ENCODE measurements at places on chromosomes 1 and 21.

- DNase-seq: no peak
Measured at GRCh38 chr1:173553312-173553711, 49.6 kb downstream of the SLC9C2 start.

- peak; percentile 62 for DNase-seq
Measured at GRCh38 chr1:29690156-29690555, 453.8 kb downstream of the PTPRU start.

DNA sequence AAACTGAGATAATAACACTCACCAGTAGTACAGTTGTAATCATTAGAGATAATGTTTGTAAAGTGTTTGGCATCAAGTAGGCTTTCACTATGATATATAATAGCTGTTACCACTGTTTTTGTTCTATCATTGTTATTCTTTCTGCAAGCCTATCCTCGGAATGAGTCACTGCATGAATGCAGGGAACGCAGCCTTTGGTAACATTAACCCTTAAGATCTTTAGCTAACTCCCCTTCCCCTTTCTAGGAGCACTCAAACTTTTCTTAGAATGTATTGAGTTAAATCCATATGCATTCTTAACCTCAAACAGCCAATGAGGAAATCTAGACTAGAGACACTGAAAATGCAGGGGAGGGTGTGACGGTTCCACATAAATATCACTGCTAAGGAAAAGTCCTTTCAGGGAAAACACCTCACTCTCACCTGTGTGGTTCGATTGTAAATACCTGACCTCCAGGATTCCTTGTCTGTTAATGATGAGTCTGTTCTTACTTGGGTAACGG is 467.3 kb downstream of the SETD4 start:
- DNase-seq: no peak

DNA sequence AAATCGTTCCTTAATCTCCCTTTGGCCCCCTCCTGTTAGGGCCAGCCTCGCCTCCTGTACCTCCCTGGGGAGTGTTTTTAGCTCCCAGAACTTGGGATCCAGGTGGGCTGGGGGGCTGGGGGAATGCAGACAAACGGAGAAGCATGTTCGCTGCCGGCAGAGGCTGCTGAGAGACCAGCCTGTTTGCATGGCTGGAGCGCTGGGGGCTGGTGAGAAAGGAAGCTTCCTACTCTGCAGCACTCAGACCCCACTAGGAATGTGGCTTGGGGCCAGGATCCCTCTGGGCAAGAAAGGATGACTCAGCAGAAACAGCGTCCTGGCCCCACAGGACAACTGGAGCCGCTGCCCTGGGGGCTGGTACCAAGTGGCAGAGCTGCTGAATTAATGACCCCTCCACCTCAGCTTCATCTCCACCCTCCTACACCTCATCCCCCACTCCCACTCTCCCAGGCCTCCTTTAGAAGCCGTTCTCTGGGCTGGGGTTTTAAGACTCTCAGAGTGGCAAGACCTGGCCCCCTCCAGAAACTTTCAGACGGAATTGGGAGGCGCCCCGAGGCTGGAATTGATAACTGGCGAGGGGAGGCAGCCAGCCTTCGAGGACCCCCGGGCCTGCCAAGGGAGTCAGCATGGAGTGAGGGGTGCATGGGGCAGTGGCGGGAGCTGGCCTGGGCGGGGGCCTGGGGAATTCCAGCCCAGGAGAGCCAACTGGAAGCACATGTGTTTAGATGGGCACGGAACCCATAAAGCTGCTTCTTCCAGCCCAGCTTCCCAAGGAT is 28.5 kb upstream of the EPS8L3 start:
- DNase-seq: peak; percentile 91

- DNase-seq: no peak
Measured at GRCh38 chr1:209570743-209571142, 12.8 kb upstream of the CAMK1G start.
